ENCODE measurements at places on chromosomes 2 and 18.

DNA sequence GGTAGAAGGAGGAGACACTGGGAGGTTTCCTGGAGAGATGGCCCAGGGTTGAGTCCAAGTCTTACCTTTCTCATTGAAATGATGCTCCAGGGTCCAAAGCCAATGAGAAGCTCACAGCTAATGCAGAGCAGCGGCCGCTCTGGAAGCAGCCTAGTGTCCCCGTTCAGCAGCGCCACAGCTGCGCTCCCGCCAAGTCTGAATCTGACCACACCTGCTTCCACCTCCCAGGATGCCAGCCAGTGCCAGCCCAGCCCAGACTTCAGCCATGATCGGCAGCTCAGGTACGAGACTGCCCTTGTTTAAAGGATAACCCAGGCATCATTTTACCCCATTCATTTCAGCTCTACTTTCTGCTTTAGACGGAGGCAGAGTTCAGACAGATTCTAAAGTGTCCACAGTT is 11.9 kb upstream of the RPL31 start:
- no peak for DNase-seq

- no peak for DNase-seq
Observed at GRCh38 chr2:69032336-69032735, 19.4 kb downstream of the ANTXR1 start.

GRCh38 chr2:8437228-8437948 is 244.5 kb upstream of the ID2 start:
- DNase-seq: no peak

- no peak for DNase-seq
Observed at GRCh38 chr2:37167636-37168180, 10.9 kb upstream of the EIF2AK2 start.
